ENCODE measurements at places on chromosomes 1 and 21.

DNA sequence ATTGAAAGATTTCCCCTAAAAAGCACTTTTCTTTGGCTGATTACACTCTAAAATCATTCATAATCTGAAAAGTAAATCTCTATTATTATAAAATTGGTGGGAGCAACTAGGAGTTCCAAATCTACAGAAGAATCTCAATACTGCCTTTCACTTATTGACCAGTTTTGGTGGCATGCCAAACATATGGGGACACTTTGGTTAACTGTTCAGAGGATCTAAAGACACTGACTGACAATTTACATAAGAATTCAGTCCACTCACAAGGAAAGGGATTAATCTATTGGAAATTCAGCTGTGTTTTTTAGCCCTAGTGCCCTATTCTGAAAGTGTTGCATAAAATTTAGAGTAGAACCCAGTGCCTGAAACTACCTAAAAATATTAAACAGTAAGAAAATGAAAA, 113.6 kb downstream of the LRRC40 start:
- DNase-seq: no peak

GRCh38 chr21:35664683-35665082, 395.6 kb downstream of the SETD4 start:
- DNase-seq: no peak

GRCh38 chr1:44154049-44154448, 12.6 kb upstream of the KLF18 start:
- DNase-seq: no peak

DNA sequence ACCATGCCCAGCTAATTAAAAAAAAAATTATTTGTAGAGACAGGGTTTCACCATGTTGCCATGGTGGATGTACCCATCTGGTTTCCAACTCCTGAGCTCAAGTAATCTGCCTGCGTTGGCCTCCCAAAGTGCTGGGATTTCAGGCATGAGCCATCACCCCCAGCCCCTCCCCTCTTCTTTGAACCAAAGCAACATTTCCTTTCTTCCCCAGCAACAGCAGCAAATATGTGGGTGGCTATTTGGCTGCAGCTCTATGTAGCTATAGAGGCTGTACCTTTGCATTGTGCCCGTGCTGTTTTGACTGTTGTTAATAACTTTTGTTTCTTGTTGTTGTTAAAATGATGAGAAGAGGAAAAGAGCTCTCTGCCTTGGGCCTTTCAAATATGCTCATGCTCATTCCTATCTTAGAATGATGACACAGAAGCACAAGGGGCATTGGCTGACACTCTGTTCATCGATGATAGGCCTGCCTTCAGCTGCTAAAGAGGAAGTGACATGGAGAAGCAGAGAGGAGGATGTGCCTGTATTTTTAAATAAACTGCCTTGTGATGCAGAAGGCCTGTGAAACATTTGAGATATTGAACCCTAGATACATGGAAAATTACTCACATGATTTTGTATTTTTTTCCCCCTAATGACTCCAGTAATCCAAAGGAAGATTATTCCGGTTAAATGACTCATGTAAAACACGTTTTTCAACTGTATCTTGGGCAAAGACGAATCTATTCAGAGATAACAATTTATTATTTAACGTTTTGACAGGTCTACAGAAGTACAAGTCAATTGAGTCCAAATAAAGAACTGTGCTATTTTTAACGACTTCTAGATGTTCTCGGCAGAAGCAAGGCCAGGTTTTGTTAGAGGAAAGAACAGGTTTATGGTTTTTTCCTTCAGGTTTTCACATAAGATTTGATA, 20.5 kb upstream of the XPR1 start:
- DNase-seq: no peak

DNA sequence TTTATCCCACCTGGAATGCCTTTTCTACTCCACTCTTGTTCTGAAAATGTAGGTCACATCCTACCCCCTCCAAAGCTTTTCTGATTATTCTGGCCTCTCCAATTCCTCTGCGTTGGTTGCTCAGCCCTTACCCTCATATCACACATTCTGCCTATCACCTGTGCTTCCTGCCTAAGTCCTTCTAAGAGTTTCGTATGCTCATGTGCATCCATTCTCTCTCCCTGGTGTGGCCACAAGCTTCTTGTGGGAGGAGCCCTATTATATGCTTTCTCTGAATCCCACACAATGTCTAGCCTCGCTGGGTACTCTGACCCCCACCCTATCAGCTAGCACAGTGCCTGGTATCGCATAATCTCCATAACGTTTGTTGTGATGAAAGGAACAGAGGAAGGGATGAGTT, 54.2 kb downstream of the CD58 start:
- DNase-seq: no peak

GRCh38 chr1:7893529-7894180, 40.8 kb upstream of the UTS2 start:
- DNase-seq: no peak

GRCh38 chr1:58619286-58620054, 42.4 kb upstream of the TACSTD2 start:
- DNase-seq: no peak

- no peak for DNase-seq
These were observed 150.9 kb downstream of the GRIK3 start for GRCh38 chr1:36883315-36883949.

DNA sequence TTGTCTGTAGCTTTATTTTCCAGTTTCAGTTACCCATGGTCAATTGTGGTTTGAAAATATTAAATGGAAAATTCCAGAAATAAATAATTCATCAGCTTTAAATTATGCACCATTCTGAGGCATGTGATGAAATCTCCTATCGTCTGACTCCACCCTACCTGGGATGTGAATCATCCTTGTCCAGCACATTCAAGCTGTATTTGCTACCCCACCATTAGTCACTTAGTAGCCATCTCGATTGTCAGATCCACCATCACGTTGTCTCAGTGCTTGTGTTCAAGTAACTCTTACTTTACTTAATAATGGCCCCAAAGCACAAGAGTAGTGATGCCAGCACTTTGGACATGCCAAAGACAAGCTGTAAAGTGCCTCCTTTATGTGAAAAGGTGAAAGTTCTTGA, 4.0 kb downstream of the STPG1 start:
- no peak for DNase-seq

- DNase-seq: peak; percentile 17
These were observed 14.4 kb downstream of the CD55 start for GRCh38 chr1:207335695-207336363.

- DNase-seq: no peak
These were observed 2.1 kb downstream of the PRDM15 start for GRCh38 chr21:41876928-41877652.

- peak; percentile 26 for DNase-seq
These were observed 36.3 kb upstream of the PCBP3 start for GRCh38 chr21:45607021-45607908.

DNA sequence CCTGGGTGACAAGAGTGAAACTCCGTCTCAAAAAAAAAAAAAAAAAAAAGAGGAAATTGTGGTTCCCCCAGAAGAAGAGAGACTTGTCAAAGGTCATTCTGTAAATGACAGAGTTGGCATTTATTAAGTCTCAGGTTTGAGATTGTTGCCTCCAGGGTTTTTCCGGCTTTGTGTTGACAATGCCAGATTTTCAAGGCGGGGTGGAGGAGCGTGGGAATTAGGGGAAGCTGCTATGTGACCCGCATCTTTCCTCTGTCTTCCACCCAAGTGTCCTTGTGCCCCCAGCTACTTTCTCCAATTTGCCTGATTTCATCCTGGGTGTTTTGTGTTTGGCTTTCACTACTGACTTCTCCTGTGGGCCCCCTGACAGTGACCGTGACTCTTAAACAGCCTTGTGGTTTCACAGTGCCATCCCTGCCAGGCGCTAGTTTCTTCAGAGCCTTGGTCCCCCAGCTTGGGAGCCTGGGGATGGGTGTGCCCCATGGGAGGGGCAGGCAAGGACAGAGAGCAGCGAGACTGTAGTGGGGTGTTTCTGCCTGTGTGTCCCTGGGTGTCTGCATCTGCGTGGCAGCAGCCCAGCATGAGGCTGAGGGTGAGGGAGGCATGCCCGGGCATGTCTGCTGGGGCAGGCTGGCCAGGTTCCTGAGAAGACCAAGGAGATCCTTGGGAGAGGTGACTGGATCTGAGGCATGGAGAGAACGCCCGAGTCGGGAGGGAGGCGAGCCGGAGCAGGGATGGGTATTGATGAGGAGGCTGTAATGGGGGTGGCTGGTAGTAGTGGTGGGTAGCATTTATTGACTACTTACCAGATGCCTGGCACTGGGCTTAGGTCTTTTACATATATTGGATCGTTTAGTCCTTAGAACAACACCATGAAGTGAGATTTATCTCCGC, 46.3 kb downstream of the IER5 start:
- DNase-seq: no peak

GRCh38 chr21:24693779-24694178, 913.5 kb downstream of the MRPL39 start:
- no peak for DNase-seq

GRCh38 chr21:38494703-38495102, 3.6 kb downstream of the ERG start:
- DNase-seq: no peak

DNA sequence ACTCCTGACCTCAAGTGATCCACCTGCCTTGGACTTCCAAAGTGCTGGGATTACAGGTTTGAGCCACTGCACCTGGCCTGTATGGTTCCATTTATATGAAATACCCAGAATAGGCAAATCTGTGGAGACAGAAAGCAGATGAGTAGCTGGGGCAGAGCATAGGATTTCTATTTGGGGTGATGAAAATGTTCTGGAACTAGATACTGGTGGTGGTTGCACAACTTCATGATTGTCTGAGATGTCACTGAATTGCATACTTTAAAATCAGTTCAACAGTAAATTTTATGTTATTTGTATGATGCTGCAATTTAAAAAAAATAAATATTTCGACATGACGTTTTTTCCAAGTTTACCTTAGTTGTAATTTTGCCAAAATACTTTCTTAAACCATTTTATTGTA, 23.9 kb downstream of the ITSN1 start:
- no peak for DNase-seq

GRCh38 chr1:109617291-109617801, 2.1 kb downstream of the GNAT2 start:
- no peak for DNase-seq

GRCh38 chr1:216700779-216701178, 22.4 kb downstream of the ESRRG start:
- no peak for DNase-seq

DNA sequence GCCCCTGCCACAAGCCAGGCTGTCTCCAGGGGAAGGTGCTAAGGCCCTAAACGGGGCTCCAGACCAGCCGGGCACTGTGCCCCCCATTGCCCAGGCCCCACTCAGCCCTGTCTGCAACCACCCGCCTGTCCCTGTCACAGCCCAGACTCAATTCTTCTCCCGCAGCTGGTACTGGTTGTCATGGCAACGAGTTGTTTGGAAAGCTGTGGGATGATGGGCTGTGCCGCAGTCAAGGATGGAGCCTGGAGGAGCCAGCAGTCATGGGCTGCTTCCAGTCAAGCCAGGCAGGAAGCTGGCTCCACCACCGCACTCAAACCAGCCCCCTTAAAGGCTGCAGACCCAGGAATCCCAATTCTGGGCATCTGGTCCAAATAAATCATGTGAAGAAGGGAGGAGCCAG, 4.2 kb downstream of the SPOCD1 start:
- DNase-seq: no peak

GRCh38 chr21:34105947-34106541, 32.7 kb downstream of the MRPS6 start:
- DNase-seq: no peak

DNA sequence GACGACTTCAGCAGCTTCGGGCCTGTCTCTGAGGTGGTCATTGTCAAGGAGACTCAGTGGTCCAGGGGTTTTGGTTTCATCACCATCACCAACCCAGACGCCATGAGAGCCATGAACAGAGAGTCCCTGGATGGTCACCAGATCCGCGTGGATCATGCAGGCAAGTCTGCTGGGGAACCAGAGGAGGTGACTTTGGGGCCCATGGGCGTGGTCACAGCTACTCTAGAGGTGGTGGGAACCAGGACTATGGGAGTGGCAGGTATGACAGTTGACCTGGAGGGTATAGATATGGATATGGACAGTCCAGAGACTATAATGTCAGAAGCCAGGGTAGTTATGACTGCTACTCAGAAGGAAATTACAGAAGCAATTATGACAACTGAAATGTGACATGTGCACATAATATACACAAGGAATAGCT, 19.3 kb upstream of the METTL13 start:
- no peak for DNase-seq

DNA sequence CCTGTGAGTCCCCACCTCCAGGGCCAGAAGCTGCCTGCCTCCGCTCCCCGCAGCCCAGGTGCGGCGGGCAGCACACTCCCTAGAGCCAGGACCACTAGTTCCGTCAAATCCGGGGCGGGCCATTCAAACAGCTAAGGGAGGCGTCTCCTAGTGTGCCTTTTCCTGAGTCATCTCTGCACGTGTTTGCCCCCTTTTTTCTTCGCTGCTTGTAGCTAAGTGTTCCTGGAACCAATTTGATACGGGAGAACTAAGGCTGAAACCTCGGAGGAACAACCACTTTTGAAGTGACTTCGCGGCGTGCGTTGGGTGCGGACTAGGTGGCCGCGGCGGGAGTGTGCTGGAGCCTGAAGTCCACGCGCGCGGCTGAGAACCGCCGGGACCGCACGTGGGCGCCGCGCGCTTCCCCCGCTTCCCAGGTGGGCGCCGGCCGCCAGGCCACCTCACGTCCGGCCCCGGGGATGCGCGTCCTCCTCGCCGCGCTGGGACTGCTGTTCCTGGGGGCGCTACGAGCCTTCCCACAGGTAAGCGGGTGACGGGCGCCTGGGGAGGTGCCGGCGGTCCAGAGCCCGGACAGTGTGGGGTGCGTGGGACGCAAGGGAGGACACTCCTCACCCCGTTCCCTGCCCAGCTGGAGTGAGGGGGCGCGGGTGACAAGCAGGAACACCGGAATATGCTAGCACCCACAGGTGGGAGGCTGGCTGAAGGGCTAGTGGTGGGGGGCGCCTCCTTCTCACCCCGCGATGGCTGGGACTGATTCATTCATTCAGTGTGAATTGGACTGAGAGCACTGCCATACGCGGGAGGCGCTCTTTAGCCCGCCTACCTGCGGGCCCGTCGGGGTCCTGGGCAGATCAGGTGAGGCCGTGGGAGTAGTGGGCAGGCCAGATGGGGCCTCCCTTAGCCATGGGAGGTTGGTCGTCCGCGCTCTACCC, at the start of gene TNFRSF8:
Gene TNFRSF8, plus strand, starts transcription at position 163 of the 932 bp plus-strand sequence. Its CDS starts 296 bp downstream, at position 459.
- no peak for DNase-seq

DNA sequence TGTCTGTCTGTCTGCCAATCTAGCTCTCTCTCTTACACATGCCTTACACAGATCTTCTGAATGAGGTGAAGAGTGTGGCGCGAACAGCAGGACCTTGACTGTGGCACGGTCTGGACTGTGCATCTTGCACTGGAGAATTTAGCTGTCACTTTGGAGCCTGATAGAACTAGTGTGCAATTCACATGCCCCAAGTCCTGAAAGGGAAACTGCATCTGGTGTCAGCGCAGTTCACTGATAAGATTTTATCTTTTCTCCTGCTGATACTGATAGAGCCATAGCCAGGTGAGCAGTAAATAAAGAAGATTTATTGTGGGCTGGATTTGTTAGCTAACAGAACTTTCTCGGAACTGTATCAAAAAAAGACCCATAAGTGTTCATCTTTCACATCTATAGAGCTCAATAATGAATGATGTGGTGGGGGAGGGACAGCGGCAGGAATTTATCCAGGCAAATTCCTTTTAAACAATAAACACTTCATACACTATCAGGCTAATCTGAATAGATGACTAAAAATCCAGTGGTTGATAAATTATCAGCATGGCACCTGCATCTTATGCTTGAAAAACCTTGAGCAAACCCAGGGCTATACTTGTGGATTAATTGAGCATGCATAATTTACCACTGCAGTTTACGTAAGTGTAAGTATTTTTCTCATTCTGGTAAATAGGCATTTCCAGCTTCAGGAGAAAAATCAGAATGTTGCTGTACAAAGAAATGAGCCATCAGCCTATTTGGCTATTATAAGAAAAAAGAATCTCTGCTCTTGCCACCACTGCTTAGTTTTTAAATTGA, 104.1 kb downstream of the NTNG1 start:
- no peak for DNase-seq
